ENCODE measurements at places on chromosomes 1 and 21. TPM values are rescaled to one million over a fixed set of nuclear protein-coding genes. Genes with fewer than 3 reads are reported as not detected.

The KIF26B gene
- total RNA-seq: 0.06 TPM

The HLCS gene
- total RNA-seq: 4.9 TPM

The OLFML3 gene
- total RNA-seq: 4.3 TPM

The ZMYM1 gene
- total RNA-seq: 6.9 TPM

The TMEM269 gene
- 0.15 TPM for total RNA-seq

The LRIG2 gene
- total RNA-seq: 3.5 TPM

The ALG14 gene
- 8.1 TPM for total RNA-seq

The CYP4A22 gene
- total RNA-seq: not detected

The IVL gene
- not detected for total RNA-seq

The CD55 gene
- total RNA-seq: 78.9 TPM

The SYTL1 gene
- total RNA-seq: 0.51 TPM

The CD46 gene
- 109 TPM for total RNA-seq

The PSMA5 gene
- total RNA-seq: 106 TPM

The FAM72C gene
- total RNA-seq: 5.5 TPM

The DMBX1 gene
- 0.61 TPM for total RNA-seq

The LAMC2 gene
- 21.1 TPM for total RNA-seq

The L1TD1 gene
- total RNA-seq: not detected

The MEX3A gene
- total RNA-seq: 2.2 TPM

The CTSS gene
- total RNA-seq: 15.5 TPM

The FCMR gene
- total RNA-seq: 5.1 TPM

The EVA1B gene
- 22.2 TPM for total RNA-seq

The NGF gene
- total RNA-seq: 1.3 TPM

The SH2D5 gene
- 16.5 TPM for total RNA-seq

The AMY2A gene
- not detected for total RNA-seq

The HSD3B2 gene
- total RNA-seq: not detected

The EPHA2 gene
- total RNA-seq: 123 TPM

The INAVA gene
- total RNA-seq: 39.8 TPM

The CELA3B gene
- total RNA-seq: not detected

The MAN1C1 gene
- 0.77 TPM for total RNA-seq

The THEMIS2 gene
- total RNA-seq: 0.70 TPM

The MRPL55 gene
- 80.0 TPM for total RNA-seq

The PEX10 gene
- total RNA-seq: 23.1 TPM

The SLC25A34 gene
- 0.24 TPM for total RNA-seq

The GBP1 gene
- total RNA-seq: 0.15 TPM
